Mammary epithelial cell (primary cell): ENCODE measurements at places on chromosomes 5 and 9.

GRCh38 chr5:115522832-115523403 is 21.7 kb downstream of the FEM1C start:
- DNase-seq, result no peak

DNA sequence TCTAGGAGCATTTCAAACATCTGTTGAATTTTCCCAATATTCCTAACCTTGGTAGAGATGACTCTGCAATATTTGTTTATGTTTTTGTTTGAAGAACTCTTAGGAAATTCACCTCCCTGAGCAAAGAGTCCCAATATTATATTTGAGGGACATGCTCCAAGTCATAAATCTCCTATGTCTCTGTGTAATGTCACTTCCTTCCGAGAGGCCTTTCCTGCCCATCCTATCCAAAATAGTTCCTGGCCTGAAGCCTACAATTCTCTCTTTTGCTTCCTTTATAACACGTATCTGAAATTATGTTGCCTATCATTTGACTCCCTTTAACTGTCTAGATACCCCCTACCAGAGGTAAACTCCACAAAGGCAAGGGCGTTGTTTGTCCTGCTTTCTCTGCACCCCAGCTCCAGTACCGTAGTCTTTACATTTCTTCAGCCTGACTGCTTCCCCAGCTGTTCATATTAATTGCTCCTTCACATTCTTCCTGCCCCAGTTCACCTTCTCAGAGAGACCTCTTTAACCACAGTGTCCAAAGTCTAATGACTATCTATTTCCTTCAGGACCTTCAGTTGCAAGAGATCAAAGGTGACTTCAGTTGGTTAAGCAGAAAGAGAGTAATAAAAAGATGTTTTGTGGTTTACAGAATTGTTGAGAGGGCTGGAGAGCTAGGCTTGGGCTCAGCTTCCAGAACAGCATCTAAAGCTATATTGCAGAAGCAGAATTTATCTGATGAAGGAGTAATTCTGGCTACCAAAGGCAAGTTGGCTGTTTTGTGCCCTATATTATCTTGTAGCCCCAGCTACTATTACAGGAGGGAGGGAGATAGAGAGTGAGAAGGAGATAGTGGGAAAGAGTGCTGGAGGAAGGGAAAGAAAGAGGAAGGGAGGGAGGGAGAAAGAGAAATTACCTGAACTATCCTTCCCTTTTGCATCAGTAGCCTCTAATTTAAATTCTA is 109.3 kb upstream of the TMEM161B start:
- DNase-seq, result no peak

- DNase-seq, result no peak
Measured at GRCh38 chr5:35657877-35658276, 40.2 kb downstream of the SPEF2 start.

DNA sequence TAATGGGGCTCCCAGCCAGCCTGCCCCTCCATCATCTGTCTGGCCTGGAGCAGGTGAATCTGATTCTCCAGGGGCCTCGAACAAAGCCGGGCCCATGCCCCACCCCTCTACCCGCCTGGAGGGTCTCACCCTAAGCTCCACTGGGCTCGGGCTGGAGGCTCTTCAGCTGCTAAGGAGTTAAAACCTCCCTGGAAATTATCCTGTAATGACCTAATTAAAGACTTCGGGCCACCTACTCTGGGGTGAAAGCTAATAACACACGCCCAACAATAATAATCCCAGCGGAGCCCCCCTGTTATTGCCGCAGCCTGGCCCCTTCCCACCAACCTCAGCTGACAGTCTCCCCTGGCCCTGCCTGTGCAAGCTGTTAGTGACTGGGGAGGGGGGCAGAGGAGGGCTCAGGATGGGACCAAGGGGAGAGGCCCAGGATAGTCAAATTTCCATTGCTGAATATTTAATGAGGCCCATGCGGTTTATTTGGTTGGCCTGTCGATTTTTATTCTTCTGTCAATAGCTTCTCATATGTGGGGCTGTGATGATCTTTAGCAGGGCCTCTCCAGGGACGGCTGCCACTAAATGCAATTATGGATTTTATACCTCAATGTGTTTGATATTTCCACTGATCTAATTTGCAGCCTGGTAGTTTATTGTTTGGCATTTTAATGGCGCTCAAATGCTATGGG is 25.7 kb downstream of the LMX1B start:
- DNase-seq, result no peak

- DNase-seq, result no peak
Measured at GRCh38 chr9:89444925-89445765, 52.8 kb downstream of the SEMA4D start.

- peak; percentile 35 for DNase-seq
Measured at GRCh38 chr9:116490321-116490720, 196.8 kb upstream of the TRIM32 start.

DNA sequence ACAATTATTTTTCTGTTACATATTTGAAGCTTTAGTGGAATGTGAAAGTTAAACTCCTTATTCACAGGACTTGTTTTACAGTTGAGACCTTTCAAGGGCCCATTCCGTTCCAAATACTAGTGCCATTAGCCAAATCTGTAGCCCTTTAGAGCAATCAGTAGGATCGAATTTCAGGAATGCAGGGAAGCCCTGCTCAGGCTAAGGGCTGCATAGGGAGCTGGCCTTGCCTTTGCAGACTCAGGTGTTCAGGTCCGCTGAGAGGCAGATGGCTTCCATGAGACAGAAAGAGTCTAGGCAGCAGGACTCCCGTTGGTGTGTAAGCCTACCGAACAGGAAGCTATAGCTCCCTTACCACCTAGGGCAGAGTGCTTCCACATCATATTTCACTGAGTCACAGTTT is 150.1 kb upstream of the SLC27A6 start:
- no peak for DNase-seq

DNA sequence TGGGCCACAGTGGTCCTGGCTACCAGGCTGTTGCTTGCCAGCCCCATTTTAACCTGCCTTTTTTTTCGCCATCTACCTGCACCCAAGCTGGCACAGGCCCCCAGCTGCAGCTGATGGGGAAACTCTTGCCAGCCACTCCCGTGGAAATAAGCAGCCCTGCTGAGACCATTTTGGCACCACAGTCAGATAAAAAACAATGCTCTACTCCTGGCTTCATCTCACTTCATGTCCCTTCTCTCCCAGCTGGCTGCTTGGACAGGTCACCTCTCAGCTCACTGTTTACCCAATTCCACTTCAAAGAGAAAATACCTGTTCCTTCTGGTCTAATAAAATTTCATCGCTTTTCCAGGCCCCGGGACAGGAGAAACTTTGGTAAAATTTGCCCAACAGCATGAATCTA is 322.6 kb upstream of the SLC30A5 start:
- DNase-seq, result no peak

DNA sequence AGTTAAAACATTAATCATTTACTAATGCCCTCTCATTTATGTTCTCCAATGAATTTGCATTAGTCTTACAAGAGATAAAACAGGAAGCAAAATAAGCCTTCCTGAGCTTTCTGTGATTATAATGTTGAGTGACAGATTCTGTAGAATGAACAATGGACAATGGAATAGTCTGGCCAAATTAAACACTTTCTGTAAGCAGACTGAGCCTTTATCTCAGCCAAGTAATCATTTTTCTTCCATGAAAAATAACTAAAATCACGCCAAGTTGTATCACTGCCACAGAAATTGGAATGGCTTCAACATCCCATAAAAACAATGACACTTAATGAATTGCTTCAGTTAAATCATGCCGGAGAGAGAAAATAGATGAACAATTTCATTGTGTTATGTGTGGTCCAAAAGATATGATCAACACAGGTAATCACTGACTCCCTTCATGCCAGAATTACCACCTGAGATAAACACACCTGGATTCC is 63.0 kb downstream of the TSSK1B start:
- DNase-seq, result peak; percentile 90

- peak; percentile 40 for DNase-seq
Measured at GRCh38 chr5:72314571-72315172, 5.4 kb downstream of the MRPS27 start.

DNA sequence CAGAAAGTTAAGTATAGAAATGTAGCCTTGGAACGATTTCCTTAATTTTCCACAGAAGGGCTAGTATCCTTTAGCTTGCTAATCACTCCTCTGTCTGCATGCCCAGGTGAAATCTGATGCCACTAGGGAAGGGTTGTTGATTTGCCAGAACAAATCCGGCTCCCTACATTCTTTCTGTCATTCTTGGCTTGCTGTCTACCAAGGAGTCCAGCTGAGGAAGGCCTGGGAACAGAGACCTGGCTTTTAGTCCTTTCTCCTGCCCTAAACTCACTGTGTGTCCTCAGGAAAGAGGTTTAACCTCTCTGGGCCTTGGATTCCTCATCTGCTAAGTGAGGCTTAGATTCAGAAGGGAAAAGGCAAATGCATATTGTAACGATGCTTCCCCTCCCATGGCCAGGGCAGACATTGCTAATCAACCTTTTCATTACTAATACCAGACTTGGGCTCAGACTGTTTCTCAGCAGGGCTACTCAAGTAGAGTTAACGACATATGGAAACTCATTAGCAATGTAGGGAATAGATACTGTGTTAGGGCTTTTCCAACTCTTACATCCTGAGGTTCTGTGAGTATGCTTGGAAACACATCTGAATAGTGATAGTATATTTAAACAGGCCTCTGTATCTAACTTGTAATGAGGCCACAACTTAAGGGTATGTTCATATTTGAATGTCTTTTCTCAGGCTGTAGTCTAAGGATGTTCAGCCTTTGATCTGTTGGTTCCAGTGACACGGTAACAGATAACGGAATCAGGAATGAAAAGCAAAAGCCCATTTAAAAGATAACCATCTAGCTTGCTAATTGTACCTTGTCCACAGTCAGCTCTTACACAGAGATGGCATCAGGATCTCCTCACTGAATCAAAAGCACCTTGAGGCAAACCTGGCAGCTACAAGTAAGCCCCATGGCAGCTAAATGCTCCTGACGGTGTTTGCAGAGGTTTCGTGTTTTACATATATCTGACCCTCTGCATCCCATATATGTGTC is 4.1 kb downstream of the GALNT10 start:
- DNase-seq, result peak; percentile 35

- DNase-seq, result no peak
Measured at GRCh38 chr5:112914584-112914983, 7.4 kb downstream of the REEP5 start.

DNA sequence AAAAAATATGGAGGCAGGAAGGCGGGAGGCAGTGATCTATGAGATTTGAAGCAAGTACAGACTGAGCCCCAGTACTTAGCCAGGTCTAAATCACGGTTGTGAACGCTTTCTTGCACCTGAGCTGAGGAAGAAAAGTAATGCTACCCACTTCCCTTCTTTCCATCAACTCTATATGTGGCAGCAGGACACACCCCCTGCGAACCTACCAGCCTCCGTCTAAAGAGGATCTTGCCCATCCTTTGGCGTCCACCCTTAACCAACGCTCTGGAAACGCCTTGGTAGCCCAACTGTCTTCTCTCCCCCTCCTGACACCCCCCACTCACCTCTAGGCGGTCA is 545 bp downstream of the HMGCS1 start:
- DNase-seq, result no peak

GRCh38 chr5:67971223-67971830 is 244.2 kb upstream of the PIK3R1 start:
- DNase-seq, result no peak

- DNase-seq, result peak; percentile 59
Measured at GRCh38 chr9:120531683-120532300, 48.2 kb downstream of the CDK5RAP2 start.

DNA sequence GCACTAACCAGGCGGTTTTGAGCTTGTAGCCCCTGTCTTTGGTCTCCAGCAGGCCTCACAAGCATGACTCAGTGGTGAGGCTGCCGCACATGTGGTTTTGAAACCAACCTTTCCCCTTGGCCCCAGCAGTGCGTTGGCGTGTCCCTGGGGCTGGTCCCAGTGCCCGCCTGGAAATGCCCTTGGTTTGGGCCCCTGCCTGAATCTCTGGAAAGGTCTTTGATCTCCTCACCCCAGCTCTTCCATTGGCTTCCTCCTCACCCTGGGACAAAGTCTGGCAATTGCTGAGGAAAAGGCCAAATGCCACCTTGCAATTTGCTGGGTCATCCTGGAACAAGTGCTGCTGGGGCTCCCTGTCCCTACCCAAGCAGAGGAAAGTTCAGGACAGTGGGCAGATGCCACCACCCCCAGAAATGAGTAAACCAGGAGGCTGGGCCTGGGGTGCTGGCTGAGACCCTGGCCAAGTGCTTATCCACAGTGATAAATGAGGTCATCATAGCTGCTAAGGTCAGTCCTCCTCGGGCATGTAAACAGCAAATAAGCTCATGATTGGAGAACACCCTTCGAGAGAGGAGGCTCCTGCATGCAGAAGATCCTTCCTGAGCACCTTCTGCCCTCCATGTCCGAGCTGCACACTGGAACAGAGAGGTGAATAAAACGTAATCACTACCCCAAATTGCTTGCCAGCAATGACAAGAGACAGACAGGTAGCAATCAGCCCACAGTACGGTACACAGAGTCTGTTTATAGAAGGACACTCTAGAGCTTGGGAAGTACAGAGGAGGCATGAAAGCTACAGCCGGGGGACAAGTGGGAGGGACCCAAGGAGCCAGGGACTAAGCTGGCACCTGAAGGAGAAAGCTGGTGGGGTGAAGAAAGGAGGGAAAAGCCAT is 98.9 kb upstream of the CPEB4 start:
- DNase-seq, result peak; percentile 87

DNA sequence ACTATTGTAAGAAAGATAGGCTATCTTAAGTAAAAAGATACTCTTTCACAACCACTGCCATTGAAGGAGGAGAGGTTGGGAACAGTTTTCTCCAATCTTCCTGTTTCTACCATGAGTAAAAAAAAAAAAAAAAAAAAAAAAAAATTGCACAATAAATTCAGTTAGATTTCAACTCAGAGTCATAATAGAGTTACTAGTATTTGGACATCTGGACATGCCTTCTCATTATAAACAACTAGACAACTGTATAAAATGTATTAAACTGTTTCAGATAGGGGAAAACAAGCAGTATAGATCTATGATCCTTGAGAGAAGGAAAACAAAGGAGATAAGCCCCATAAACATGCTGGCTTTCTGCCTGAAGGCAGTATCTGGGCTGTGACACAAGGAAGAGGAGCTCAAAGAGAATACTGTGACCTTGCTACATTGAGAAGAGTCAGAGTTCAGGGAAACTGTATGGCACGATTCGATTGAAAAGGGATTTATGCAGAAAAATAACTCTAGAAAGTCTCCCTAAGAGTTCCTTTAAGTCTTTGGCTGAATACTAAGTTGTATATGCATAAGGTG is 249.2 kb upstream of the POU5F2 start:
- DNase-seq, result no peak

DNA sequence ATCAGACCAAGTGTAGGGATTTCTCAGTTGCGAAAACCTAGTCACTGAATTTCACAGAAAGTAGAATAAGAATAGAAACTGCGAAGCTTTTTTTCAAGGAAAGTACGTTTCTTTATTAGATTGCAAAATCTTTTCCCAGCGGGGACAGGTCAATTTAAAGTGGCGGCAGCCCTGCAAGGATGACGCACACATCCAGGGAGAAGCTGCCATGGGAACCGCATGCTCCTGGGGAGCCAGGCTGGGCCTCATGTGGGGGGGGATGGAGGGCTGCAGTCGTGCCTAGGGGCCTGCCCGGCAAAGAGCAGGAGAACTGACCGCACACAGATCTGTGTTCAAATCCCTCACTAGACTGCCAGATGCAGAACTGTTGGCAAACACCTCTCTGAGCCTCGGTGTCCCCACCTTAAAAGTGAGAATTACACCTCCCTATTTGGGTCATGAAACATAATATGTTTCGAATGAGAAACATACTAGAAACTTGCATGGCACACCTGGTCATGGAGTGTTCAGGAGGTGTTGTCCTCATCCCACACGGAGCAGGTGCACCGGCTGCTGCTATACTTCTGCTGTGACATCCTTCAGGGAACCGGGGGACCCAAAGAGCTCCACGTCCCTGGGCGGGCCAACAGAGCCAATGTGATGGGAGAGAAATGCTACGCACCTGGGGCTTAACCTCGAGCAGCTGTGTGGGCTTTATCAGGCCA is 127.8 kb upstream of the PHYKPL start:
- no peak for DNase-seq

- no peak for DNase-seq
Measured at GRCh38 chr5:35647128-35647527, 29.5 kb downstream of the SPEF2 start.
